ENCODE measurements at places on chromosomes 2 and 18.

DNA sequence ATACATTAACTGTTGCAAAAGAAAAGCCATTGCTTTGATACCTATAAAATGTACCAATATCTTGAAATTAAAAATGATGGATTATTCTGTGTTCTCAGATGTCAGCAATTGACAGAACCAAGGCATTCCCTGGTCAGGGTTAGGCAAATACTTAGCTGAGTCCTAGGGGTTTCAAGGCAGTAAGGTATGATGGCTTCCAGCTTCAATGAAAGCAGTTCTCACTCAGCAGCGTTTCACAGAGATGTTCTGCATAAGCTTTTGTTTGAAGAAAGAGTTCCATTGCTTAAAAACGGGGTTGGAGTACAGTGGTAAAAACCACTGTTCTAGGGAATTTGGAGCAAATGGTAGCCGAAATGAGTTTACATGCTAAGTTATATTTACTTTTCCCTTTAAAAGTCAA, 17.0 kb upstream of the KANSL1L start:
- no peak for ATAC-seq

DNA sequence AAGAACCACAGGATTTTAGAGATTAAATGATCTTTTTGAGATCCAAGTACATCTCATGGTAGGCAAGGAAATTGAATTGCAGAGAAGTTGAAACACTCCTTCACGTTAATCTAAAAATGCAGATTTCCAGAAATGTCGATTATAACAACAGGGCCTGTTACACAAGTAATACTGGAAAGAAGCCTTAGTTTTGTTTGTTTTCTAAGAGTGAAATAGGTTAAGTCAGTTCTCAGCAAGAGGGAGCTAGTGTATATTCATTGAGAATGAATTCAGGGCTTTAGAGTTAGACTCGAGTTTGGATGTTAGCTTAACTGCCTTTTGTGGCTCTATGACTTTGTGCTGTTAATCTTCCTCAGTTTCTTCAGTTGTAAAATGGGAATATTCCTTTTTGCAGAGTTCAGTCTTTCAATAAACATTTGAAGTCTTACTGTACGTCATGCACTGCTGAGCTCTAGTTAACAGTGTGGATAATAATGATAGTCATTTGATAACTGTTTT, 926 bp downstream of the NDUFV2 start:
- no peak for ATAC-seq

DNA sequence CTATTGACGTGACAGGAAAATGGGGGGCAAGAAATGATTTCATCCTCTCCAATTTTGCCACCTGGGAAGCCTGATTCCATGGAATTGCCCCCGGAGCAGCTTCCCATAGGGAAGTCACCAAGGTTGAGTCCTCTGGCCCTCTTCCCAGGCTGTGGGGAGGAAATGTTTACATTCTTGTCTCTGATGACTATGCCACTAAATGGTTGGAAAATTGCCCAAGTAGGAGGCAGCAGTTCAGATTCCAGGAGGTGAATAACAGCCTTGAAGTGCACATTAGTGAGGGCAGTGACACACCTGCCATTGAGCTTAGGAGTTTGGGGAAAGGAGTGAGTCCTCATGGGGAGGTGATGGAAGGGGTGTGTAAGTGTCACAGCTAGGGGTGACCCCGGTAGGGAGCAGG, 449.2 kb upstream of the DCC start:
- no peak for ATAC-seq

GRCh38 chr2:17388798-17389197, 129.4 kb downstream of the RAD51AP2 start:
- ATAC-seq: no peak

- no peak for ATAC-seq
These were observed 62.8 kb downstream of the PRELID3A start for GRCh38 chr18:12470382-12471075.

Measured in activated CD4-positive, CD25-positive, alpha-beta regulatory T cell treated with anti-CD3 and anti-CD28 coated beads, Interleukin-2, amount 50 U/mL, for 24 hours (primary cell).